Activated T-cell treated with anti-CD3 and anti-CD28 coated beads, Interleukin-2, amount 50 U/mL, for 72 hours (primary cell): ENCODE measurements at places on chromosomes 2 and 18. TPM values are rescaled to one million over a fixed set of nuclear protein-coding genes. Genes with fewer than 3 reads are reported as not detected.

- peak overlapping the region; percentile 29 for H3K27ac ChIP-seq
- H3K27me3 ChIP-seq = no peaks in the 10 kb centered on the region
- DNase-seq = no peak
- H3K4me1 ChIP-seq = no peaks in the 10 kb centered on the region
- peaks cover 11% of the 10 kb centered on the region for H3K36me3 ChIP-seq
Measured at GRCh38 chr2:162116352-162116751, 35.7 kb downstream of the GCG start.

DNA sequence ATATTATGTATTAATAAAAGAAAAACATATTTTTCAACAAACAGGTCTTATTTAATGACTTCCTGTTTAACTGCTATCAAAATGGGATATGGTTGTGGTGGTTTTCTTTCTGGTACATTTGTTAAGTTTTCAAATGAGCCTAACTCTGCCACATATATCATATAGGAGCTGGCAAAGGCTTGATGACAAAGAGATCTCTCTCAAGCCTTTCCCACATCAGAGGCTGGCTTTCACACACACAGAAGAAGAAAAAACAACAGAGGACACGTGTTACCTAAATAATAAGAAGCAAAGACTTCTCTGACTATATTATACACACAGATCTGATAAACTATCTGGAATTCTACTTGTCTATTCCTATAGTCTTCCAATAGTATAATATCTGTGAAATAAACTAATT is 46.1 kb downstream of the CFAP36 start:
- peaks cover 16% of the 10 kb centered on the region for H3K4me1 ChIP-seq
- DNase-seq = no peak
- H3K36me3 ChIP-seq = peaks cover 44% of the 10 kb centered on the region
- no peak overlapping the region for H3K4me3 ChIP-seq
- H3K27ac ChIP-seq = no peak overlapping the region

DNA sequence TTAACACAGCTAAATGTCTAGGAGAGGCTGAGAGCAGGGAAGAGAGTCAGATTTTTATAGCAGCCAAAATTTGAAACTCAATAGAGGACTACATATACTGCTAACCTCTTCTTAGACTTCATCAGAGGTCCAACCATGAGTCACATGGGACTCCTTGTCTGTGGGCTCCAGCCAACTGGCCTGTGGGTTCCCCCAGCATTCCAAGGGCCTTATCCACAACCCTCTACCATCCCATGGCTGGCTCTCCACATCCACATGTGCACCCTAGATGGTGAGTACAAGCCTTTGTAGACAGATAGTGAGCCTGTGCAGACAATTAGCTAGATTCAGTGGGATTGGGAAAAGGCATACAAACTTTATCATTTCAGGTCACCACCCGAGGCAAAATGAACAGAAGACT is 901.9 kb upstream of the ZEB2 start:
- H3K27me3 ChIP-seq = no peaks in the 10 kb centered on the region
- no peak for DNase-seq
- no peak overlapping the region for H3K4me3 ChIP-seq
- no peak overlapping the region for H3K27ac ChIP-seq

DNA sequence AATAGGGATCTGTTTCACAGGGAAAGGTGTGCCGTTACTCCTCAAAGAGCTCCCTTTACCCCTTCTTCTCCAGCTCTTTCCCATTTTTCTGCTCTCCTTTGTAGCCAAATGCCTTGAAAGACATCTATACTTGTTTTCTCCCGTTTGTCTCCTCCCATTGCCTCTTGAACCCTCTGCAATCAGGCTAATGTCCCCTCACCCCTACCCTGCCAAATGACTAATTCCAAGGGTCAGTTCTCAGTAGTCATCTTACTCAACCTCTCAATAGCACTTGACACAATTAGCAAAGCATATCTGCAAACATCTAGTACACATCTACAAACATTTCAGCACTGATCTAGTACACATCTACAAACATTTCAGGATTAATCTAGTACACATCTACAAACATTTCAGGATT is 12.6 kb downstream of the MRO start:
- H3K36me3 ChIP-seq = no peaks in the 10 kb centered on the region
- no peak overlapping the region for H3K27ac ChIP-seq
- H3K27me3 ChIP-seq = peaks cover 7% of the 10 kb centered on the region
- H3K4me1 ChIP-seq = peaks cover 10% of the 10 kb centered on the region
- no peak overlapping the region for H3K4me3 ChIP-seq

DNA sequence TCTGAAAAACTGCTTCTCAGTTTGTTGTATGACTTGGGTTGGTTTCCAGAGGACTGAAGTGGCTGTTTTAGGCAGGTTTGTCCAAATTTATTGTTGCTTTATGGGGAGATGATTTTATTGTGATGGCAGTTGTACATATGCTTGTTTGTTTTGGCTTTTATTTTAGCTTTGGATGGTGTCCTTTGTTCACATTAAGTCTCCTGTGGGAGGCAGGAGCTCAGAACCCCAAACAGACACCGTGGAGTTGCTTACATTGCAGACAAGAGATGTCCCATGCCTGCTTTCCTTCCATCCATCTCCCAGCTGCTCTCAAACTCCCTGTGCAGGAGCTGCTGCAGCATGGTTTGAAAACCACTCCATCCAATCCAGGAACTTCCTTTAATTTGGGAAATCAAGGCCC is 414.7 kb downstream of the LPIN1 start:
- H3K27me3 ChIP-seq = peaks cover 7% of the 10 kb centered on the region
- no peak overlapping the region for H3K4me3 ChIP-seq
- no peak for DNase-seq
- H3K4me1 ChIP-seq = peaks cover 23% of the 10 kb centered on the region
- peaks cover 2% of the 10 kb centered on the region for H3K36me3 ChIP-seq

- H3K4me1 ChIP-seq = peaks cover 35% of the 10 kb centered on the region
- H3K27me3 ChIP-seq = no peaks in the 10 kb centered on the region
- peaks cover 11% of the 10 kb centered on the region for H3K36me3 ChIP-seq
- peak overlapping the region; percentile 98 for H3K27ac ChIP-seq
Measured at GRCh38 chr2:206083602-206084438, 2.2 kb downstream of the INO80D start.

- no peaks in the 10 kb centered on the region for H3K27me3 ChIP-seq
- peaks cover 1% of the 10 kb centered on the region for H3K36me3 ChIP-seq
- DNase-seq = no peak
- H3K27ac ChIP-seq = no peak overlapping the region
- H3K4me3 ChIP-seq = no peak overlapping the region
Measured at GRCh38 chr2:201777869-201778268, 2.9 kb downstream of the ALS2 start.

- H3K36me3 ChIP-seq = peaks cover 3% of the 10 kb centered on the region
- no peak overlapping the region for H3K4me3 ChIP-seq
- H3K27ac ChIP-seq = no peak overlapping the region
- no peaks in the 10 kb centered on the region for H3K27me3 ChIP-seq
Measured at GRCh38 chr2:158300394-158300793, 156.2 kb downstream of the CCDC148 start.

DNA sequence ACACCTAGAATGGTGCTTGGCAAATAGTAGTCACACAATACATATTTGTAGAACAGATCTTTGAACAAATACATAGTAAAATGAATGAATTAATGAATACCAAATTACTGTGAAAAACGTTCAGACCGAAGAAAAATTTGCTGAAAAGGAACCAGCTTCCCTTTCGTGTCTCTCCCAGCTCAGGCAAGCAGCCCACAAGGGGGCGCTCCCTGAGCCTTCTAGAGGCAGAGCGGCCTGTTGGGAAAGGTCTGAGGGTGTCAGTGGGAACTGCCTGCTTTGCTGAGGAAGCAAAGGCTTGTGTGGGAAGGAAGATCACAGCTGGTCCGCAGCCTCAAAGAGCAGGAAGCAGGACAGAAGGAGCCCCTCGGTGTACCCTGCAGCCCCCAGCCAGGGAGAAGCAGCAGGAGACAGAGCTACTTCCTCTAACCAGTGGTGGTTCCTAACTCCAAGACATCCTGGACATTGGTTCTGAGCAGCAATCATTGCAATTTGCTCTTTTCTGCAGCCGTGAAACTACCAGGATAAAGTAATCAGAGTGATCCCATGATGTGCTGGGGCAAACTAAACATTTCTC is 231.1 kb downstream of the ANKRD30B start:
- H3K36me3 ChIP-seq = no peaks in the 10 kb centered on the region
- no peak overlapping the region for H3K4me3 ChIP-seq
- no peaks in the 10 kb centered on the region for H3K4me1 ChIP-seq
- no peak overlapping the region for H3K27ac ChIP-seq
- no peaks in the 10 kb centered on the region for H3K27me3 ChIP-seq

DNA sequence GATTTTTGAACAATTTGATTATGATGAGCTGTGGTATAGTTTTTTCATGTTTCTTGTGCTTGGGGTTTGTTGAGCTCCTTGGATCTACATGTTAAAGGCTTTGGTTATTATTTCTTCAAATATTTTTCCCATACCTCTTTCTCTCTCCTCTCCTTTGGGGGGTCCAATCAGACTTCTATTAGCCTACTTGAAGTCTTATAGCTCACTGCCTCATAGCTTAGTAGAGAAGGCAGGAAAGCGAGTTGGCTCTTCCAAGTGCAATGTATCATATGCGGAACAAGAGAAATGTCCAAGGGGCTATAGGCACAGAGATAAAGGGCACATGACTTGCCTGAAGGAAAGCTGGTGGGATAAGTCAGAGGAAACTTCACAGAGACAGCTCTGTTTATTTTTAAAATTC is 14.1 kb upstream of the FABP1 start:
- H3K27me3 ChIP-seq = peaks cover 35% of the 10 kb centered on the region
- no peak overlapping the region for H3K4me3 ChIP-seq
- DNase-seq = no peak
- peaks cover 3% of the 10 kb centered on the region for H3K36me3 ChIP-seq
- no peaks in the 10 kb centered on the region for H3K4me1 ChIP-seq
- H3K27ac ChIP-seq = no peak overlapping the region

DNA sequence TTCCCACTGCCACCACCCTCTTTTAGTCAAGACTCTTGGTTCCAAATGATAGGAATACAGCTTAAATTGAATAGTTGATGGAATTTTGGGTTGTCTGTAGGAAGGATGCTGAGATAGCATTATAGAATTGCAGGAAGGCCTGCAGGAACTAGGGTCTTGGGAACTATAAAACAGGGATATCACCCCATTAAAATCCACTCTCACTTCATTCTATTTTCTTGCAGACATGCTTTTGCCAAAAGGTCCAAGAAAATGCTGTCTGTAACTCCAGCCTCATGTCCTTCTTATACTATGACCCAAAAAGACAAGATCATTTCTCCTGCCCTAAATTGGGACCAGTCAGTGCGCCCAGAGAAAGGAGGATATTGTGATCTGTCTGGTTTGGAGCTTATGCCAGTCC is 89.1 kb downstream of the COMMD1 start:
- DNase-seq = no peak
- no peak overlapping the region for H3K27ac ChIP-seq
- no peaks in the 10 kb centered on the region for H3K36me3 ChIP-seq
- H3K4me3 ChIP-seq = no peak overlapping the region

- no peak overlapping the region for H3K27ac ChIP-seq
- no peak overlapping the region for H3K4me3 ChIP-seq
- H3K4me1 ChIP-seq = no peaks in the 10 kb centered on the region
- no peaks in the 10 kb centered on the region for H3K27me3 ChIP-seq
Measured at GRCh38 chr2:148475626-148476025, 168.9 kb upstream of the EPC2 start.

- no peaks in the 10 kb centered on the region for H3K36me3 ChIP-seq
- H3K4me3 ChIP-seq = peak overlapping the region; percentile 12
- H3K27me3 ChIP-seq = peaks cover 9% of the 10 kb centered on the region
- H3K4me1 ChIP-seq = peaks cover 41% of the 10 kb centered on the region
- H3K27ac ChIP-seq = peak overlapping the region; percentile 74
Measured at GRCh38 chr2:46066601-46067000, 230.6 kb upstream of the EPAS1 start.

DNA sequence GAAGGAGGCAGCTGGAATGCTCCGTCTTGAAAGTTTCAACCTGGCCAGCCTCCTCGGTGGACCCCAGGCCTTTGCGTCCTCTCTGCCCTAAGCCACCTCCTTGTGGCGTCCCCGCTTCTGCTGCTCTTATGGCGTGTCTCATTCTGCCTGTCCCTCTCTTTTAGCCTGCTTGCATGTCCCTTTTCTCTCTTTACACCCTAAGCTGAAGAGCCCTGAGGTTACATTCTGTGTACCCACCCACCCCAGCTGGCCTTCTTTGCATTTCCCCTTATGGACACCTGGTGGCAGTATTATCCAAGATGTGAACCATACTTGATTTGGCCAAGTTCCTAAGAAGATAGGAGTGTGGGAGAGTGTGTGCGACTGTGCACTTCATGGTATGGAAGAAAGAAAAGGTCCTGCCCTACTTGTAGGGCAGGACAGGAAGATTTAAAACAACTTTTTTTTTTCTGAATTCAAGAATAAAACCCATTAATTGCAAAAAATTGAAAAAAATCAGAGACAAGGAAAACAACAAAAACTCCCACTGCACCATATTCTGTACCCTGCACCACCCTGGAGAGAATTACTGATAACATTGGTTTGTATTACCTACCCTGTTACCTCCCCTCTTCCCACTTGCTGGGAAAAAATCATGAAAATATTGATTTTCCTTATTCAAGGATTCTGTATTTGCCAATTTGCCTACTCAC is 77.4 kb downstream of the DYSF start:
- peaks cover 40% of the 10 kb centered on the region for H3K27me3 ChIP-seq
- no peak overlapping the region for H3K4me3 ChIP-seq
- no peaks in the 10 kb centered on the region for H3K4me1 ChIP-seq
- H3K36me3 ChIP-seq = no peaks in the 10 kb centered on the region

DNA sequence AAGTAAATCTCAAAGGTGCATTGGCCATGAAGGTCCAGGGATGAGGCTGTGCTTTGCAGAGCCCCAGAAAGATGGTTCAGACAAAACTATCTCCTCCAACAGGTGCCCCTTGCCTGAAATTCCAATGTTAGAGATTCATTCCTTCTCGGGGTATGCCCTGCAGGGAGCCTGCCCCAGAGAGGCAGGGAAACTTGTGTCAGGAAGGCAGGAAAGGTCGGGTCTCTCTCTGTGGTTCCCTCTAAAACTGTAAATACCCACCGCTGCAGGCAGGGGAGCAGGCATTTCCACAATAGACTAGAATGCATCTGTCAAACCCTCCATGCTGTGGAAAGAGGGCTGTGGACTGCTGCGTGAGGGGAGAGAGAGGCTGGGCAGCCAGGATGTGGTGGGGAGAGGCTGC is 207.8 kb upstream of the SMAD2 start:
- DNase-seq = no peak
- H3K36me3 ChIP-seq = no peaks in the 10 kb centered on the region

DNA sequence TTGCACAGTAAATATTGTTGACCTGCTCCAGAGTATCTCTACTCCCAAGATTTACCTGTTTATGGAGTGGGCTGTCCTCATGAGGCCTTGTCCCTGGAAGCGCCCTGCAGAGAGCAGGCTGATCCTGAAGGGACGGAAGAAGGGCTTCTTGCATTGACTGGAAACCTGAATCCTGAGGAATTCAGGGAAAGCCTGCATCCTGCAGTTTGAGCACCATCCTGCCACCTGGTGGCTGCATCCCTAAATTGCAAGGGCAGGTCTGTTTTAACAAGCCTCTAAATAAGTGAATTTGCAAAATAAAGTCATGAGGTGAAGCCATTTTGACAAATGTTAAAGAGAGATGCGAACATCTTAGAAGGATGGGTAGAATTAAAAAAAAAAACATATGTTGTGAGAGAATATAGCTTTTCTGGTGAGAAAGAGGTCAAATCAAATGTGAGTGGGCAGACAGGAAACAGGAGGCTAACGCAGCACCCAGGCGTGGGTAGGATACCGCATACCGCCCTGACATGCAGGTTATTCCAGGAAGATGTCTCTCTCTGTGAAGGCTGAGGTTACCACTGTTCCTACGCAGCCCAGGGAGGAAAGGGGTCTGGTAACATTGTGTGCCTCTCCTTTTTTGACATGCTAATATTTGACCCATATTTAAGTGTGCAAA is 754.9 kb downstream of the RNF144A start:
- H3K4me1 ChIP-seq = peaks cover 71% of the 10 kb centered on the region
- H3K36me3 ChIP-seq = peaks cover 38% of the 10 kb centered on the region
- peak; percentile 72 for DNase-seq
- H3K27me3 ChIP-seq = no peaks in the 10 kb centered on the region
- peak overlapping the region; percentile 77 for H3K4me3 ChIP-seq

CDH2 gene
- total RNA-seq = 0.07 TPM

UBXN2A gene
- 16.4 TPM for total RNA-seq

SLC23A3 gene
- 4.0 TPM for total RNA-seq

CFAP210 gene
- 0.22 TPM for total RNA-seq

GALNT14 gene
- 0.81 TPM for total RNA-seq

RUFY4 gene
- total RNA-seq = 1.9 TPM
